ENCODE measurements at places on chromosomes 5 and 9.

- DNase-seq, result no peak
Measured at GRCh38 chr5:10045376-10045775, 204.3 kb downstream of the ATPSCKMT start.

GRCh38 chr5:77586101-77586500 is 52.4 kb downstream of the OTP start:
- no peak for DNase-seq

- no peak for DNase-seq
Measured at GRCh38 chr5:175629261-175629660, 28.6 kb upstream of the HRH2 start.

GRCh38 chr5:2890011-2890410 is 138.5 kb upstream of the IRX2 start:
- no peak for DNase-seq

- DNase-seq, result no peak
Measured at GRCh38 chr5:76547242-76547890, 75.8 kb downstream of the F2RL2 start.

- DNase-seq, result no peak
Measured at GRCh38 chr5:175696139-175696854, 38.4 kb downstream of the HRH2 start.

DNA sequence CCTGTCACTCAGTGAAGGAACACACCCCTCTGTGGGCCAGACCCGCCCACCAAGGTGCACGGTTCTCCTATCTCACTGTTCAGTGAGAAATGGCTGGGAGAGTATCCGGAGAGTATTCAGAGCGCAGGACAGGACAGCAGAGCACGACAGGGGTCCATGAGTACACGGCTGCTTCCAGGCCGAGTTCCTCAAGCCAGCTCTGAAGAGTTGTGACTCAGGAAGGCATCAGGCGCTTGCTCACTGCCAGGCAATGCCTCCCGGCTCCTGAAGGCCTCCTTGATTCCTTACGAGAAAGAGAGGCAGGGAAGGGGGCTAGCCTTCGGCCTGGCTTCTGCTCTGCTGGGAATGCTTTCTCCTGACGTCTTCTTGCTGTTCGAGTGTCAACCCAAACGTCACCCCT is 132.1 kb upstream of the PPP1R26 start:
- DNase-seq, result no peak

GRCh38 chr9:113484258-113484730 is 20.8 kb downstream of the RGS3 start:
- DNase-seq, result no peak
